Hypothalamus (tissue), 51 donors: ENCODE measurements at places on chromosomes 1 and 21.

- no peak for DNase-seq
Measured at GRCh38 chr1:40657046-40657445, 8.4 kb downstream of the RIMS3 start.

GRCh38 chr21:45294509-45295291 lies 7.0 kb upstream of the POFUT2 start:
- no peak for DNase-seq

DNA sequence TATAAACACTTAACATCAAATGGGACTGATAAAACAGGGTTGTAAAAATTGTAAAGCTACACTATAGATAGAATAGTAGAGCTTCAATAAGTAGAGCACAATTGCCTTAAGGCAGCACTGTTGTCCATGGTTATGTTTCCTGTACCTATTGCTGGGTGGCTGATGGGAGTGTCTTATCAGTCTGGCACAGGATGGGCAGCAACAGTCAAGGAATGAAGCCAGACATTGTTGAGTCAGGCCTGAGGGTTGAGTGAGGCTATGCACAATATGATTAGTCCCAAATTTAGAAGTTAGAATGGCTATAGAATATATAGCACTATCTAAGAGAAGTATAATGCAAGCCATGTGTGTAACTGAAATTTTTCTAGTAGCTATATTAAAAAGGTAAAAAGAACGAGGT lies 25.0 kb upstream of the CD1D start:
- no peak for DNase-seq

- DNase-seq = no peak
Measured at GRCh38 chr1:7509598-7509997, 261.5 kb upstream of the VAMP3 start.

DNA sequence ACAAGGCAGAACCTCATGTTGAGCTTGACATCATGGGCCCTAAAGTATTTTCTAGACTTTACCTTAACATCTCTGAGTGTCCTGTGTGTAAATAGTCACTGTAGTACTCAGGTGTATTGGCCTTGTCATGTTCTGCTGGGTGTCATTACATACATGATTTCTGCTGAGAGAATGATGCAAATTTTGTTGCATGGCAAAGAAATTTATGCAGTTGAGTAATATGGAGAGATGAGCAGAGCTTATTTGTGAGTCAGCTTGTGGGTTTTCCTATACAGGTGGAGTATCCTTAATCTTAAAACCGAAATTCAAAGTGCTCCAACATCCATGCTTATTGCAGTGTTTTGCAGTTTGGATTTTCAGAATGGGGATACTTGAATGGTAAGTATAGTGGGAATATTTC lies 36.6 kb downstream of the RGL1 start:
- DNase-seq = no peak

GRCh38 chr1:242800521-242800920 lies 276.0 kb upstream of the PLD5 start:
- DNase-seq = no peak

GRCh38 chr1:29870621-29871020 lies 634.3 kb downstream of the PTPRU start:
- no peak for DNase-seq

GRCh38 chr1:196897158-196897828 lies 9.4 kb downstream of the CFHR4 start:
- no peak for DNase-seq

DNA sequence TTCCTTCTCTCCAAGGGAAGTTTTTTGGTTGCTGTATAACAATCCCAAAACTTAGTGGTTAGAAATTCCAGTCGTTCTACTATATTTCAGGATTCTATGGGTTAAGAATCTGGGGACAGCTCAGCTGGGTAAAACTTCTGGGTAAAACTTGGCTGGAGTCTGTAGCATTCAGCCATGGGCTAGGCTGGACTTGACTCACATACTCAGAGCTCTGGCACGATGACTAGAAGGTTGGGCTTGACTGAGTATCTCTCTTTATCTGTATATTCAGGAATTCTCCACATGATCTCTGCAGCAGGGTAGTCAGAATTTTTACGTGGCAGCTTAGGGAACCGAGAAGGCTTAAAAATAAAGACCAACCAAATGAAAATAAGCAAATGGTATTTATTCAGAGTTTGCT lies 28.2 kb upstream of the HRNR start:
- no peak for DNase-seq

- no peak for DNase-seq
Measured at GRCh38 chr1:237891979-237892378, 1.3 kb upstream of the ZP4 start.

GRCh38 chr1:37752583-37753471 lies 12.1 kb downstream of the EPHA10 start:
- no peak for DNase-seq

DNA sequence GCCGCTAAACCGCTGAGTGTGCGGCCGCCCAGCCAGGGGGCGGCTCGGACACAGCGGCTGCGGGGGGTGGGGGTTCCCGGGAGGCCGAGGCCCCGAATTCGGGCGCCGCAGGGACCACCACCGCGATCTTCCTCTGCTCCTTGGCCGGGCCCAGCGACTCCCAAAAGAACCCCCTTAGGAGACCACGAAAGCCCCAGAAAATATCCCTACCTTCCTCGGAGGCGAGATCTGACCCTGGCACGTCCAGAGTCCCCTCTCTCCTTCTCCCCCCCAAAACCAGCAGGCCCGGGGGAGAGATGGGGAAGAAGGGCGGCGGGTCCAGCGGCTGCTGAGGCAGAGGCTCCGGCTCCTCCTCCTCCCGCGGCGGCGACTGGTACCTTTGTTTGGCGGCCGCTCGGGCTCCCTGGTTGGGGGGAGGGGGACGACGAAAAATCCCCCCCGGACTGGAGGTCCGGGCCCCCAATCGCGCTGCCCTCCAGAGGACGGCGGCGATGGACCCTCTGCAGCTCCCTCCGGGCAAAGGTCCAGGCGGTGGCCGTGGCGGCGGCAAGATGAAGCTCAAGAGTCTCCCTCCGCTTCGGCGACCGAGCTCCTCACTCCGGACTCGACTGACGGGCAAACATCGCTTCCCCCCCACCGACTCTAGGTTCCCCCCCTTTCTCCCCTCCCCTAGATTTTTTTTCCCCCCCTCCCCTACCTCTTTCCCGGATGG lies at the start of gene ARID4B:
Gene ARID4B, minus strand, starts transcription at position 621 of the 712 bp plus-strand sequence. CDS start 1,260 bp downstream, outside the sequence.
- peak; percentile 67 for DNase-seq

- no peak for DNase-seq
Measured at GRCh38 chr1:208182880-208183645, 61.1 kb downstream of the PLXNA2 start.

GRCh38 chr1:245459621-245460020 lies 304.8 kb downstream of the KIF26B start:
- no peak for DNase-seq

DNA sequence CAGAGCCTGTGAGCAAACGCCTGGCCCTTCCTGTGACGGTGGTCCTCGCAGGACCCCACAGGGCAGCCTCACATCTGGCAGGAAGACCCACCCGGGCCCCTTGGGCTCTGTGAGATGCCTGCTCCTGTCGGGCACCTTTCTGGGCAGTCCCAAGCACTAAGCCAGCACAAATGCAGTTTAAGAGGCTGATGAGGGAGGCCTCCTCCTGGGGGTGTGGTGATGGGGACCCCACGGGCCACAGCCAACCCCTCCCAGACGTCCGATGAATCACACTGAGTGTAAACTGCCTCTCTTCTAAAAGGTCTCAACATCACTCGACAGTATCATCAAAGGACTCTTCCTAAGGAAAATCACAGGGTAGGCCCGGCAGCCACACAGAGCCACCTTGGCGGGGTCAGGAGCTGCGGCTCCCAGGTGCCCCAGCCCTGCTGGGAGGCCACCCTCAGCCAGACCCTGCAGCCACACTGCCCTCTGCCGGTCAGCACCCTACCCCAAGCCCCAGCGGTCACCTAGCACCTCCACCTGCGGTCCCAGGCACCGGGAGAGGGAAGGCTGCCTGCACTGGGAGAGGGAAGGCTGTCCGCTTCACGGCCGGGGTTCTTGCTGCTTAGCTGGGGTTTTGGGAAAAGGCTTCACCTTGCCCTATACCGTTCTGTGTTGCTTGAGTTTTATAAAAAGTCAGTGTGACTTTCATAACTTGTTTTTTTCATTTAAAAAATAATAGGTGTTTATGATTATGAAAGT lies 3.9 kb upstream of the PRKCZ start:
- DNase-seq = no peak

- DNase-seq = no peak
Measured at GRCh38 chr1:82464362-82465001, 663.7 kb downstream of the ADGRL2 start.

GRCh38 chr1:154533952-154534844 lies 24.3 kb downstream of the UBE2Q1 start:
- DNase-seq = no peak

DNA sequence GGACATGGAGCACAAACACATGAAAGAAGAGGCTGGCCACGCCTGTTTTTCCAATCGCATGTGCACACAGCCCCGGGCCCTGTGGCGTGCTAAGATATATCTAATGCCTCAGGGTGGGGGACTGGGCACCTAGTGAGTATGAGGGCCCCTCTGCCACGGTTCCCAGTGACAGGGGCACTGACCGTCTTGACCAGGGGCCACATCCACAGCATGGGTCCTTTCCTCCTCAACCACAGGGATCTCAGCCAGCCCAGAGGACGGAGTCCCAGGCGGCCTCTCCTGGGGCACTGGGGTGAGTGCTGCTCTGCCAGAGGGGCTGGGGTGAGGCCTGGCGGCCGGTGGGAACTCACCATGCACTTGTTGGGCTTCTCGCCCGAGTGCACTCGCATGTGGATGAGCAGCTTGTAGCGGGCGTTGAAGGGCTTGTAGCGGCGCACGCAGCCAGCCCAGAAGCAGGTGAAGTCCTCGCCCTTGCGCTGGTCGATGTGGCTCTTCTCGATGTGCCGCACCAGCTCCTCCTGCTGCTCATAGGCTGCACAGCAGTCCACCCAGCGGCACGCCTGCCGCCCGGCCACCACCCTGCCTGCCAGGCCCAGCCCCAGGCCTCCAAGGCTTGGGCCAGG lies 134.7 kb downstream of the DMRTB1 start:
- DNase-seq = no peak

GRCh38 chr1:168081373-168082007 lies 55.2 kb downstream of the GPR161 start:
- no peak for DNase-seq

GRCh38 chr1:58975888-58976287 lies 192.0 kb upstream of the JUN start:
- DNase-seq = no peak

- no peak for DNase-seq
Measured at GRCh38 chr1:204493984-204494280, 673 bp downstream of the PIK3C2B start.

DNA sequence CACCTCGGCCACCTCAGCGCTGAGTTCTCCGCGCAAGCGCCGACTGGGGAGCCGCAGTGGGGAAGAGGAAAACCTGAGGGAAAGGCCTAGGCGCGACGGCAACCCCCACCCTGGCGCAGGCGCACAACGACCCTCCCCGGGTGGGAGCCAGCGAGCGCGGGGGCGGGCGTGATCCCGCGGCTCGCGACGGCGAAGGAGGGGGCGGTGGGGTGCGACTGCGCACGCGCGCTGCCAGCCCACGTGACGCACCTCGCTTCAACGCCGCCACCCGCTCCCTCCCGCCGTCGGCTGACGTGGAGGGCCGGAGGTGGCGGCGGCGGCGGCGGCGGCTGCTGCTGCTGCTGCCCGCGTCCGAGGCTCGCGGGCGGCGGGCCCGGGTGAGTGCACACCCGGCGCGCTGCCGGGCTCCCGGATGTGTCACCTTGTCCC lies at the start of the genes PIGP and TTC3:
Gene PIGP, minus strand, starts transcription at position 84 of the 429 bp plus-strand sequence. CDS start 556 bp downstream, outside the sequence.
Gene TTC3, plus strand, starts transcription at position 267 of the 429 bp plus-strand sequence. CDS start 14,004 bp downstream, outside the sequence.
- peak; percentile 94 for DNase-seq

DNA sequence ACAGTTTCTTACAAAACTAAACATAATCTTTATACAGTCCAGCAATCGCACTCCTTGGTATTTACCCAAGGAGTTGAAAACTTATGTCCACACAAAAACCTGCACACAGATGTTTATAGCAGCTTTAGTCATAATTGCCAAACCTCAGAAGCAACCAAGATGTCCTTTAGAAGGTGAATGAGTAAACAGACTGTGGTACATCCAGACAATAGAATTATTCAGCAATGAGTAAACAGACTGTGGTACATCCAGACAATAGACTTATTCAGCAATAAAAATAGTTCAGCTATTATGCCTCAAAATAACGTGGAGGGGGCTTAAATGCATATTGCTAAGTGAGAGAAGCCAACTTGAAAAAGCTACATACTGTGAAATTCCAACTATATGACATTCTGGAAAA lies 87.0 kb upstream of the GALNT2 start:
- DNase-seq = no peak

DNA sequence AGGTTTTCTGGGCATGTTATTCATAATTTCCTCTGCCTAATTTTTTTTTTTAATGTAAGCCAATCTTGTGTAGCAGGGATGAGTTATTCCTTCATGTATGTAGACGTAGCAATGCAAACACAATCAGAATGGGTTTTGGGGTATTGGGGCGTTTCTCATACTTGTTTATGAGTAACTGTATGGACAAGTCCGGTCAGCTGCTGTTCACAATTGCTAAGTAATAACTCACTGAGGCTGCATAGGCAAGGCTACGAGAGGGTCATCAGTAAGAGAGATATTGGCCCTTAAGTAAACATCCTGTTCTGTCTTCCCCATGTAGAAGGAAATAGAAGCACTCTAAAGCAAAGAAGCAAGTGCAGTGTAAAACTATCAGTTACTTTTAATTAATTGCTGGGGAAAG lies 9.5 kb upstream of the TARS2 start:
- no peak for DNase-seq

DNA sequence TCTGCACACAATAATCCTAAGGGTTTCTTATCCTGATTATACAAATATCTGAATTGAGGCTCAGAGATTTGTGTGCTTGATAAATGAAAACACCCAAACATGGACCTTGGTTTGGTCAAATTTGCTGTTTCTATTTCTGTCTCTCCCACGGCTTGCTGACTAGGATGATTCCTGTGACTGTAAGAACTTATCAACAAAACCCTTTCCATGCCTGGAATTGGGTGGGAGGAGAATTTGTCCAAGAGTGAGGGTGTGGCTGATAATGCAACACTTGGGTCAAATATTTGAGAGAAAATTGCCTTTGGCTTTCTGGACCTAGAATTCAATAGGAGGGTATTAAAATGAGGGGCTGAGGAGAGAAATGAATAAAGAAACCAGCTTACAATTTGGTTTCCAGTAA lies 48.0 kb downstream of the RHBG start:
- DNase-seq = no peak

DNA sequence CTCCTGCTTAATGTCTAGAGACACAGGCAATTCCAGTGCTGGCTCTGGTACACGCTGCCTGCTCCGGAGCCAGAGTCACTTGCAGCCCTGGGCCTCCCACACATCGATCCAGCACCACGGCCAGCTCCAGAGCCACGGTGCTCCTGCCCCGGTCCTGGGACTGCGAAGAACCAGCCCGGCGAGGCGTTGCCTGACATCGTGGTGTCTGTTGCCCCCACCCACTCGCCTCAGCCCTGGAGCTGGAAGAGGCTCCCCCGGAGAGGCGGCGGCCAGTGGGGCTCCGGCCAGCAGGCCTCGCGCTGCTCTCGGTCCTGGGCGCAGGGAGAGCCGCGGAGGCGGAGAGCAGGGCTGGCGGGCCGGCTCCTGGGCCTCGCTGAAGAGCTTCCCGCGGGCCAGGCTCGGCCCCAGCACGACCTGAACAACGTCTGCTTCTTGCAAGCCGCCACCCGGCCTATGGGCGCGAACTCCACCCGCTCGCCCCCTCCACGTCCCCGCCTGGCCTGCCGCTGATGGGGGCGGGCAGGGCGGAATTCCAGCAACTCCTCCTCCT lies 364.8 kb downstream of the CEP170 start:
- DNase-seq = no peak

- DNase-seq = no peak
Measured at GRCh38 chr1:70891051-70891843, 156.4 kb downstream of the PTGER3 start.

- DNase-seq = no peak
Measured at GRCh38 chr1:85606414-85606800, 25.8 kb downstream of the CCN1 start.
